GM23248 (cell line): ENCODE measurements at places on chromosomes 12 and 14. TPM values are rescaled to one million over a fixed set of nuclear protein-coding genes. Genes with fewer than 3 reads are reported as not detected.

GRCh38 chr12:51884676-51885229 is 3.1 kb upstream of the ANKRD33 start:
- DNase-seq: peak; percentile 42

DNA sequence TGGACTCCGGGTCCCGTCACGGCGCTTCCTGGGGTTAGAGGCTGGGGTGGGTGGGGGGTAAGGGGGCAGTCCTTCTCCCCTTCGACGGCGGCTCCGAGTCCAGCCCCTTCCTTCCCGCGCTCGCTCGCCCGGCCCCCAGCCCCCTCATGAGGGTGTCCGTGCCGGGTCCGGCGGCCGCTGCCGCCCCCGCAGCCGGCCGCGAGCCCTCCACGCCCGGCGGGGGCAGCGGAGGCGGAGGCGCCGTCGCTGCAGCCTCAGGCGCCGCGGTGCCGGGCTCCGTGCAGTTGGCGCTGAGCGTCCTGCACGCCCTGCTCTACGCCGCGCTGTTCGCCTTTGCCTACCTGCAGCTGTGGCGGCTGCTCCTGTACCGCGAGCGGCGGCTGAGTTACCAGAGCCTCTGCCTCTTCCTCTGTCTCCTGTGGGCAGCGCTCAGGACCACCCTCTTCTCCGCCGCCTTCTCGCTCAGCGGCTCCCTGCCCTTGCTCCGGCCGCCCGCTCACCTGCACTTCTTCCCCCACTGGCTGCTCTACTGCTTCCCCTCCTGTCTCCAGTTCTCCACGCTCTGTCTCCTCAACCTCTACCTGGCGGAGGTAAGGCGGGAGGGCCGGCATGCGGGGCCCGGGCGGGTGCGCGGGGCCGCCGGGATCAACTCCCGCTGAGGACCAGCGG is 500 bp downstream of the GPR137C start:
- peak; percentile 70 for DNase-seq

Gene CLEC1B
- not detected in 2 replicates for polyA plus RNA-seq

Gene VRTN
- not detected in 2 replicates for polyA plus RNA-seq

Gene LMO3
- polyA plus RNA-seq: 0.27 and 0.38 TPM in 2 replicates
